ENCODE measurements at places on chromosomes 16 and 17. TPM values are rescaled to one million over a fixed set of nuclear protein-coding genes. Genes with fewer than 3 reads are reported as not detected.

Gene TBX4
- total RNA-seq, result not detected

Gene NOG
- 64.4 TPM for total RNA-seq

Gene CHST4
- not detected for total RNA-seq

Gene ARHGAP44
- 1.4 TPM for total RNA-seq

Gene CD300C
- total RNA-seq, result not detected

Gene CNGB1
- total RNA-seq, result not detected

Gene KRT33A
- total RNA-seq, result not detected

Measured in glomerular endothelial cell (primary cell).